NAMALWA (cell line): ENCODE measurements at places on chromosomes 7 and 10.
A peak's percentile ranks its signal among the peaks of the same experiment; 100 is the strongest.

- no peak for DNase-seq
Observed at GRCh38 chr7:14321947-14322346, 332.5 kb upstream of the ETV1 start.

- DNase-seq: no peak
Observed at GRCh38 chr7:44380831-44381493, 55.6 kb upstream of the CAMK2B start.

DNA sequence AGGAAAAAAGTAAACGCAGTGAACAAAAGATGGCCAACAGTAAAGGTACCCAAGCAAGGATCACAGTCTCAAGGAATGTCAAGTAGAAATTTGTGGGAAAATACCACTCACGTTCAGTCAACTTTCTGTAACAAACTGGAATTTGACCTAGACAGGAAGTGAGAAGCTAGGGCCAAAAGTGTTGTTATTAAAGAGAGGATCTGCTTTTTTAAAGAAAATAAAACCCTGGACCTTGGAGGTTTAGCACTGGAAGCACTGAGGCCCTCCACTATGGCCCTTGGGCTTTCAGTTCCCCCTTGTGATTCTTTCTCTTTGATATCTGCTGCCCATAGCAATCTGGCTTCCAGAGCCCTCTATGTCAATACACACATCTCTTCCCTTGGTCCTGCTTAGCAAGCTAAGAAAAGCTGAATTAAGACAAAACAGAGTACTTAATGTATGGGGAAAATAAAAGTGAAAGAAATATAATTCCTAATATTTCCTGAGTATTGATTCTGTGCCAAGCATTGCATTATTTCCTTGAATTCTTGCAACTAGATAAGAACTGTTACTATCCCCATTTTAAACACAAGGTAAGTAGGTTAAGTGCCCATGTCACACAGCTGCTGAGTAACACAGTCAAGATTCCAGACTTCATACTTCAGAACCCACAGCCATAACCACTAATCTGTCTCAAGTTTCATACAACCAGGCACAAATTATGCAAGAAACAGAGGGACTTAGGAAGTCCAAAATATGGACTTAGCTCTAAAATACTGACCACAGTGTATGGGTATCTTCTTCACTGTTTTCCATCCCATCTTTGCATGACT is 2.6 kb upstream of the ZNF438 start:
- no peak for DNase-seq

- peak; percentile 70 for DNase-seq
Observed at GRCh38 chr10:3811291-3811870, 26.4 kb upstream of the KLF6 start.
